D341Med (cell line): ENCODE measurements at places on chromosomes 2 and 18.

- DNase-seq = no peak
Measured at GRCh38 chr2:26978061-26978596, 7.7 kb downstream of the MAPRE3 start.

- no peak for DNase-seq
Measured at GRCh38 chr2:160064916-160065315, 2.5 kb upstream of the PLA2R1 start.

DNA sequence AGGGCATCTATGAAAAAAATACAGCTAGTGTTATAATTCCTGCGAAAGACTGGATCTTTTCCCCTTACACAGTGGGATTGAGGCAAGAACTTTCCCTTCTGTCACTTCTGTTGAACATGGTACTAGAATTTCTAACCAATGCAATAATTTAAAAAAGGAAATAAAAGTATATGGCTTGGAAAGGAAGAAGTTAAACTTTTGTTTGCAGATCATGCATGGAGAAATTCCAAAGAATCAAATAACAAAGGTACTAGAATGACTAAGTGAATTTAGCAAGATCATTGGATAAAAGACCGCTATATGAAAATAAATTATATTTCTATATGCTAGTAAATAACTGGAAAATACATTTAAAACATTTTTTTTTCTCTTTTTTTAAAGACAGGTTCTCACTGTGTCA is 31.0 kb upstream of the SH3BP4 start:
- no peak for DNase-seq

GRCh38 chr2:2107627-2108026 is 223.4 kb downstream of the MYT1L start:
- no peak for DNase-seq

- no peak for DNase-seq
Measured at GRCh38 chr2:48265169-48266030, 264.6 kb upstream of the STON1 start.

DNA sequence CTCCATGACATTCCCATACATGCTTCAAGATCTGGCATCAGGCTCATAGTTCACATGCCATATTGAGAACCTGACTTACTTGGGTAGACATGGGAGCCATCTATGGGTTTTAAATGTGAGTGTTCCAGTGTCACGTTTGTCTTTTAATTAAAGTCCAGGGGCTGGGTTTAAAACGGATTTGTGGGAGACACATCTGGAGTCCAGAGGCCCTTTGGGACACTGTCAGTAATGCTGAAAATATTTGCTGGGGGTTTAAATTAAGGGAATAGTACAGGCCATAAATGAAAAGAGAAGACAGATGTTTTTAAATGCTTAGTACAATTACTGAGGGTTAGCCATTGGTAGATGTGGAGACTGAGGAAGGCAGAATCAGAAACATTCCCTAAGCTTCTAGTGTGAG is 478.0 kb downstream of the PID1 start:
- no peak for DNase-seq

DNA sequence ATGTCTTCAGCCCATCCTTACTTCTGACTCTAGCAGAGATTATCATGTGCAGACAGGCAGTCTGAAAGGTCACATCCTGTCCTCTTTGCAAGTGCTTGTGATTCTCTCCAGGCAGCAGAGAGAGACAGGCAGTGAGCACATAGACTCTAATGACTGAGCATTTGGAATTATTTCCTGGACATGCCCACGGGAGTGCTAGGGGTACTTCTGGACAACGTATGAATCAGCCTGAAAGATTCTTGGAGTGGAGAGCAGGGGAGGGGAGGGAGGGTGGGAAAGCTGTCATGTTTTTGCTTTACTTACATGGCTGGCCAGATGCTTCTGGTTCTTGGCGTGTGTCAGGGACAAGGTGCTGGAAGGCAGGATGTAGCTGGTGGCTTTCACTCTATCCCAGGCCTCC is 150.6 kb downstream of the RIF1 start:
- DNase-seq = no peak

DNA sequence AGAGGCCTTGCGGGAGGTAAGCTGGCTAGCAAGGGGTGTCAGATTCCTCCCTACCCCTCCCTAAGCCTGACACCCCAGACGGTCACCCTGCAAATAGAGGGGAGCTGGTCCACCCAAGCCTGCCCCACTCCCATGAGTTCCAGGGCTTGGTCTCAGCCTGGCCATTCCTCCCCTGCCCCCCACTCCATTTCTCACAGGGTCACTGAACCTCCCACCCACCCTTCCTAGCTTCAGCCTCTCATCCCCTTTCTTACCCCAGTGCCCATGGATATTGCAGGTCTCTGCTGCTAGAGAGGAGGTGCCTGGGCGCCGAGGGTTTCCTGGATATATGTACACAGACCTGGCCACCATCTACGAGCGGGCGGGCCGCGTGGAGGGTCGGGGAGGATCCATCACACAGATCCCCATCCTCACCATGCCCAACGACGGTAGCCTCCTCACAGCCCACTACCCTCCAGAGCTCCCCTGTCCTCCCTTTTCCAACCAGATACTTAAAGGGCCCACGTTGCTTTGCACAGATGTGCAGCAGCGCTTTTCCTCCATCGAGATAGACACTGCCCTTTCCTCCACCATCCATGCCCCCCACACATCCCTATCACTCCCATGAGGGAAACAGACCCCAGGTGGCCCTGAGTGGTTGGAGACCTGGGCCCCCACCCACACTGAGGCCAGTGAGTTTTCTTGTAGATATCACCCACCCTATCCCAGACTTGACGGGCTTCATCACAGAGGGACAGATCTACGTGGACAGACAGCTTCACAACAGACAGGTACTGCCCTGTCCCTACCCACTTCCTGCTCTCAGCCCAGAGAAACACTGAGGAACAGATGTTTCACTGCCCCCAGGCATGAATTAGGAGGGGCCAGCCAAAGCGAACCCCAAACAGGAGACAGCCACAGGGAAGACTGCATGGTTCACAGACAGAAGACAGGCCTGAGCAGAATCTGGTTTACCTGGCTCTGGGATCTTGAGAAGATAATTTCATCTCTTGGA is 15.2 kb upstream of the ANKRD53 start:
- no peak for DNase-seq

- no peak for DNase-seq
Measured at GRCh38 chr2:42813763-42814162, 21.4 kb upstream of the HAAO start.

GRCh38 chr2:105373895-105374401 is 24.9 kb downstream of the FHL2 start:
- DNase-seq = no peak

GRCh38 chr2:217151509-217152206 is 291.8 kb upstream of the TNP1 start:
- no peak for DNase-seq

- no peak for DNase-seq
Measured at GRCh38 chr2:53672881-53673522, 94.6 kb upstream of the CHAC2 start.

- no peak for DNase-seq
Measured at GRCh38 chr18:35185771-35186170, 55.1 kb upstream of the ZNF397 start.
